ENCODE measurements at places on chromosomes 3 and 15.
A peak's percentile ranks its signal among the peaks of the same experiment; 100 is the strongest.

DNA sequence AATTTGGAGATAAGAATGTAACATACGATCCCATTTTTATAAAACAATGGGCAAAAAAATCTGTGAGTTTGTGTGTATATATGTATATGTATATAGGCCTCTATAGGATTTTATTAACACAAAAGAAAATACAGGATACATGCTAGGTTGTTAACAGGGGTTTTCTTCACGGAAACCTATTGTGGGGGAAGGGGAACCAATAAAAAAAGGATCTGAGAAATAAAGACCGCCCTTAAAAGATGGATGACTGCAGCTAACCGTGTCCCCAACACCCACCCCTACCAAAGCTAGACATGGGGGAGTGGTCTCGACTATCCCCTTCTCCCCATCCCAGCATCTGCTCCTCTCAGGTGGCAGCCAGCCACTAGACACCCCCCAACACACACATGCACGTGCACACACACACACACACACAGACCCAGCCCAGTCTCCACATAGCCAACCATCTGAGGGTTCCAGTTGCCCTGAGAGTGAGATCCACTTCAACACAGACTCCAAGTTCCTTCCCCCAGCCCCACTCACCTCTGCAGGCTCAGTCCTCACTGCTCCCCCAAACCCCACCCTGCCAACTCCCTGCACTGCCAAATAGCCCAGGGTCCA, 132.9 kb downstream of the TPRA1 start:
- no peak for DNase-seq

DNA sequence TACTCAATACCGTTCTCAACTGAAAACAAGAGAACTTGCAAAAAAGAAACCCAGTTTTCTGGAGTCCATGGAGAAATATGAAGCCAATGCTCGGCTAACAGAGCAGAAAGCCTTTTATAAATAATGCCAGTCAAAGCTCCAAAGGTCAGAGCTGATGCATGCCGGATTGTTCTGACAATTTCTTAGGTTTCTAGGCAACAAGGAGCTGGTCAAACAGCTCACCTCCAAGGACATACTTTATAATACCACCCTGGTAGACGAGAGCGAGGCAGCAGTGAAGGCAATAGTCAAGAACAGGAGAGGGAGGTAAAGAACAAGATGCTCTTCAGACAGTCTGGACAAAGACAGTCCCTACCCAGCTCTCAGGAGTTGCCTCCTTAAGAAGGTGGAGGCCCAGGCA, 111.1 kb downstream of the UBE3A start:
- no peak for DNase-seq

DNA sequence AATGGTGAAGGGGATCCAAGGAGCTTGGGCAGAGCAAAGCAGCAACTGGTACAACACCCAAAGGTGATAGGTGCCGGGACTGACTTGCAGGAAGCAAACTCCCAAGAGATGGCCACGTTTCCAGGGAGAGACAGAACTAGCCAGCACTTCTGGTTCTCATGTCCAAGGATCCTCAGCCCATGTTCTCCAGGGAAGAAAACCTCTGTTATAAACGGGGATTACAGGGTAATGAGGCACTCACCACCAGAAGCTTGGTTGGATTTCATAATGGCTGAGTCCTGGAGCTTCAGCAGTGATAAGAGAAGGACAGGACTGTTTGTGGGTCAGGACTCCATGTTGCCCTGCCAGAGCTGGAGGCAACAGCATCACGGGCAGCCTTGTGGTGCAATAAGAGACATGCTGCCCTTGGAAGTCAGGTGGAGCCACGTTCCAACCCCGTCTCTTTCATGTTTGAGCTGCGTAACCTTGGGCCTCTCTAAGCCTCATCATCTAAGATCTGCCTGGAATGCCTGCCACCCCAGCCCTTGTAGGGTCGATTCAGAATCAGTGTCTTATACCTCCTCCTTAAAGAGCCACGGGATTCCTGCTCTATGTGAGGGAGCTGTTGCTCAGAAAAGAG, 181.0 kb downstream of the ABHD5 start:
- no peak for DNase-seq

DNA sequence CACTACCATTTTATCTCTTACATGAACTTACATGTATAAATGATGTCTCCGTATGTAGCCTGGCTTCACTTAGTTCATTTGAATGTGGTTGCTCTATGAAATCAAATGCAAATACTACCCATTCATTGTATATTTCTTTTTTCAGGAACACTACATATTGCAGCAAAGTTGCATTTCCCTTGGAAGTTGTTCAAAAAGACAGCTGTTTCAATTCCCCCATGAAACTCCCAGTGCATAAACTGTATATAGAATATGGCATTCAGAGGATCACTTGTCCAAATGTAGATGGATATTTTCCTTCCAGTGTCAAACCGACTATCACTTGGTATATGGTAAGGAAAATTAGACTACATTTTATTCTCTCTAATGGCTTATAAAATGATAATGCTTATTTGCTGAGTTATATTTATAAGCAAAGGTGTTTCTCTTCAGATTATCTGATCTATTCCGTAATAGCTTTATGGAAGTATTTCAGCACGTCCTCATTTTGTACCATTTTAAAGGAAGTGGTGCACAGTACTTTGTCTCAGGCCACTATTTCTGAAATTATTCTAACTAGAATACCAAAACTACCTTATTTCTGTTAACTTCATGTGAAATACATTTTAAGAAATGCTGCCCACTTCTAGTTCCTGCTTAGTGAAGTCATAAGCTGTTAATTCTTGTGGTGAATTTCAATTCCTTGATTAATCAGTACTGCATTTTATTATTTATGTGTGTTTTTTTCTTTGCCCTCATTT, 95.1 kb downstream of the IL1RAP start:
- no peak for DNase-seq

GRCh38 chr15:66912001-66912400, 153.4 kb upstream of the SMAD3 start:
- no peak for DNase-seq

DNA sequence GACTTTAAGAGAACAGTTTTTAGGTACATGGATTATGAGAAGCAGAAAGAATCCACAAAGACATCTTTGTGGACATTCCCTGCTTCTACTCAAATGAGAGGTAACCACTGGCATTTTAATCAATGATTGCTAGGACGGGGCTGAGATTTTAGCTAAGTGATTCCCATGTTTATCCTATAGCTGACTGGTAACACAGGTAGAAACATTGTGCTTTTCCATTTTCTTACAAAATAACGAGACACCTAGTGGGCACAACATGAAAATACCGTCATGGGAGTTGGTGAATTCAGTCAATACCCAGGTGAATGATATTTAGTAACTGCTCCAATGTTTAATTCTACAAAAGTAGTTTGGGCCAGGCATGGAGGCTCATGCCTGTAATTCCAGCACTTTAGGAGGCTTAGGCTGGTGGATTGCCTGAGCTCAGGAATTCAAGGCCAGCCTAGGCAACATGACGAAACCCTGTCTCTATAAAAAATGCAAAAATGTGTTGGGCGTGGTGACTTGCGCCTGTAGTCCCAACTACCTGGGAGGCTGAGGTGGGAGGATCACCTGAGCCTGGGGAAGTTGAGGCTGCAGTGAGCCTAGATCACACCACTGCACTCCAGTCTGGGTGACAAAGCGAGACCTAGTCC, 37.2 kb upstream of the DENND4A start:
- DNase-seq: no peak

DNA sequence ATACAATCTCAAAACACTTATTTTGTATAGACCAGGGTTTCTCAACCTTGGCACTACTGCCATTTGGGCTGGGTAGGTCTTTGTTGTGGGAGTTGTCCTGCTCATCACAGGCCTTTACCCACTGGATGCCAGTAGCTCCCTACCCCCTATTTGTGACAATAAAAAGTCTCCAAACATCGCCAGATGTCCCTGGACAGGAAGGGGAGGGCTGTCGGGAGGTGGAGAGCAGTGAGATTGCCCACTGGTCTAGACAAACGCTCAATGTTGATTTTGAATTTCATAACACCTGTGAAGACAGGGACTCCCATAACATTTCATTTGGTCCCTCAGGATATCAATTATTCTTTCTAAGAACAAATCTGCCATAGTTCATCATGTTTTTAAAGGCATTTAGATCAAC, 151.7 kb upstream of the PTPRG start:
- no peak for DNase-seq

GRCh38 chr3:136787349-136787748, 31.6 kb upstream of the SLC35G2 start:
- no peak for DNase-seq

DNA sequence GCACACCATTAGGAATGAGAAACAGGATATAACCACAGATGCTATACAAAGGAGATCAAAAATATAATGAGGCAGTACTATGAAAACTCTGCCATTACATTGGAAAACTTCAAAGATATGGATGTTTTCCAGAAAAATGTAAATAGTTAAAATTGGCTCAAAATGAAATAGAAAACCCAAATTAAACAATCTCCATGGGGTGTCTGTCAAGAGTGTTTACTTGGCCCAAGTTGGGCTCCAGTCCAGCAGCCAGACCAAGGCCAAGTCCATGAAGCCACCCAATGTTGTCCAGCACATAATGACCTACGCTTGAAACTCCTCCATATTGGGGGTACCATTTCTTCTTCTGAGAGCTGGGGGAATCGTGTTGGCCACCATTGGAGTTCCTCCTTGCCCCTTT, 37.1 kb downstream of the CTXND1 start:
- DNase-seq: no peak

DNA sequence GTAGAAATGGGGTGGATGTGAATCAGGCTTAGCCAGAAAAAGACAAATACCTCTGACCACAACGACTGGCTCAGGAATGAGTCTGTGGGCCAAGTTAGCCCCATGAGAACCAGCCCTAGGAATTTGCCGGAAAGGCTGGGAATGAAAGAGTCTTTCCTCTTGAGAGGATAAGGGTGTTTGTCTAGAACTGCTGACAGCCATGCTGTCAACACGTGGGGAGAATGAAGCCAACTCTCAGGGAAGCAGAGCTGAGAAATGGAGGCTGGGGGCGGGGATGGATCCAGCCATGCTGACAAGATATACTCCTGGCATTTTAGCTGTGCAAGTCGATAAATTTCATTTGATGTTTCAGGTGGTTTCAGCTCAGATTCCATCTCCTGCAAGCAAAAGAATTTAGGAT, 10.6 kb upstream of the SLC6A1 start:
- no peak for DNase-seq

DNA sequence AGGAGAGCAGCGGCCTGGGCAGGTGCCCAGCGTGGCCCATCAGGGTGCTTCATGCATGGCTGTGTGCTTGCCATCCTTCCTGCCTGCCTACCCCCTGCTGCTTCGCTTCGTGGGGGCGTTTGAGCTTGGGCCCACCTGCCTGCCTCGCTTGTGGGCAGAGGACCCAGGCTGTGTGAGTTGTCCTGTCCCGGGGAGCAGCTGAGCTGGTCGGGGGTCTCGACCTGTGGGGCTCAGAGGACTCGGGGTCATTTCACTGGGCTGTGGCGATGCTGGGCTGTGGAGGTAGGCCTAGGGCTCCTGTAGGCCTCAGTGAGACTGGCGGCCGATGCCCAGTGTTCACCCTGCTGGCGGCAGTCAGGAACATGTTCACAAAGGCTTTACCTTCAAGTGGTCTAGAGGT, 12.1 kb upstream of the STAB1 start:
- DNase-seq: no peak

DNA sequence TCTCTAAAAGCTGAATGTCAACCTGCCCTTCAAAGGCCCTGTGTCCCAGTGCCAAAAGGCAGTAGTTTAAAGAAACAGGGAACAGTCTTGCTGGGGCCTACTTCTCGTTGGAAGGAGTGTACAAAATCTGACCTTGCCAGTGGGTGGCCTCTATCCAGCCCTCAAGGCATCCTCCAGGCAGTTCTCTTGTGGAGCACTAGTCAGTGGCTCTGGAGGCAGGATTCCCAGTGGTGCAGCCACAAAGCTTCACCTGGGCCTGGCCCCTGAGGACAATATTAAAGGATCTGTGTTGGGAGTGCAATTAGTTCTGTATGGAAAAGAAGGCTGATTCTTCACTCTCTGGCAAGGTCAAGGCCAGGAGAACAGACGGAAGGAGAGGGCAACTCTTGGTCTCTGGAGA, 237.8 kb upstream of the ADAMTS9 start:
- no peak for DNase-seq

DNA sequence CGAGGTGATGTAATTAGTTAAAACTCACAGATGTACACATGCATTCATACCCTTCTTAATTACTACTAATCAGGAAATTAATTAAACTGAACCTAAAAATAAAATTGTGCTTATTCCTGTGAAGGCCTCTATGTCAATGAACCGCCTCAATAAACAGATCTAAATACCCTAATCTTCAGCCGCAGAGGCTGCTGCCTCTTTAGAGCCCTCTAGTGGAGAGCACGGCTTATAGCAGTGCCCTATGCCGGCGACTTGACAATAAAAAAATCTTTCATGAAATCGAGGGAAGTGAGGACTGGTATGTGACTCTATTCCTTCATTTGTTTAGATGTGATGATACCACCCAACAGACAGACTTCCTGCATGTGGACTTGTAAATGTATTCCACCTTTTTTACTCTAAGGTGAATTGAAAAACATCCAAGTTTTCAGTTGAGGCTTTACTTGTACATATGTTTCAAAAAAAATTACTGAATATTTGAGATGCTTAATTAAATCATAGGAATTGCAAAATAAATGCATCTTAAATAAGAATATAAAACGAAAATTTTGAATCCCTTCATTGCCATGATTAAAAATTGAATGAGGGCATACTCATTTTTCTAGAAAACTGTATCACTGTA, 8.3 kb upstream of the EPHA3 start:
- no peak for DNase-seq

DNA sequence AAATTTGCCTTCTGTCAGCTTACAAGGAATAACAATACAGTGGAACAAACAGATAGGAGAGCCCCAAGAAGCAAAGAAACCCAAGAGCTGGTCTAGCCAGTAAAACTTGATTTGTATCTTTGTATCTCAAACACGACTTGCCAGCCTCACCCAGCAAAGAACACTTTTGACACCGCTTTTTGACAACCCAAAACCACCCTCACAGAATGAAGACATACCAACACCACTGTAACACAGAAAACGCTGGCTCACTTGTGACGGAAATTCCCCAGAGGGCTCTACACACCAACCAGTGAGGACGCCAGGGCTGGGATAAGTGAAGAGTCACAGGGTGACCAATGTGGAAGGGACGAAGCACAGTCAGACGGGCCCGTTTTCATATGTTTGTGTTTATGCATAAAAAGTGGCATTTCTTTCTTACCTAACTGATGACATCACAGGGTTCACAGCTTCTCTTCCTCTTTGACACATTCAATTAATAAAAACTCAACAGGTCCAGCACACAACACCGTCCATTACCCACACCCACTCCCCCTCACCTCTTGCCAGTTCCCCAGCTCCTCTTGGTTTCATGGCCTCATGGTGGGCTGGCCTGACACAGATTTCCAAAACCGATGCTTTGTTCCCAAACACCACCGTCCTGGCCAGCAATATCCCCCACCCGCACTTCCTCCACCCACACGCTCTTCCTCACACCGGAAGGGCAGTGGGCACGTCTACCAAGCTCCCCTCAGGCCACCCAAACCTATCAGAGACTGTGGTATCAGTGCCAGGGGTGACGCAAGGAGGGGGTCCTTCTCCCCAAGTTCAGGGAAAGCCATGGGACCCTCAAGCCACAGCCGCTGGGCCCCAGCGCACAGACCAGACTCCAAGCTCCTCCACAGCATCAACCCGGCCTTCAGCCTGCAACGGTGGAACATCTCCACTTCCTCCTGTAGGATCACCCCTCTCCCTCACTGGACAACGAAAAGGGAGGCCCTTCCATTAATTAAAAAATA, 94.2 kb downstream of the ADAMTS17 start:
- DNase-seq: peak; percentile 9

- no peak for DNase-seq
Measured at GRCh38 chr3:191369616-191370010, 39.3 kb upstream of the UTS2B start.
